ENCODE measurements at places on chromosomes 1 and 21.

- no peak for DNase-seq
Observed at GRCh38 chr1:15184436-15185241, 31.1 kb downstream of the TMEM51 start.

- no peak for DNase-seq
Observed at GRCh38 chr21:33473344-33473743, 6.4 kb downstream of the TMEM50B start.

- peak; percentile 66 for DNase-seq
Observed at GRCh38 chr1:211830328-211831142, at the start of gene LPGAT1. Gene LPGAT1, minus strand, starts transcription at chr1:211830763. Its CDS starts 1,467 bp downstream, at chr1:211829296.

DNA sequence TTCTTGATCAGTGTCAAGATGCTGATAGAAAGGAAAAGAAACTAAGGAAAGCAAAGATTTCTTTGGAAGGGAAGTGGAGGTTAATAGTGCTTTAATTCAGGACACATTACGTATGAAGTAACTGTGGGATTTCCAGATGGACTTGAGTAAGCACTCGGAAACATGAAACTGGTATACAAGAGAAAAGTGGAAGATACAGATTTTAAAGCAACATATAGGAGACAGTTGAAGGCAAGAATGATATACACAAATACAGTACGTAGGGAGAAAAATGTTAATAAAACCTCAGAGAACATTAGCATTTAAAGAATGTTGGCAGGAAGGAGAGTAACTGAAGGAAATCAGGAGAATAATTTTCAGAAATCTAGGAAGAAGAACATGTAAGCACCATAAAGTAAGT is 730.9 kb upstream of the ADGRL2 start:
- DNase-seq: peak; percentile 15

GRCh38 chr1:77532641-77533040 is 149.8 kb downstream of the ZZZ3 start:
- DNase-seq: no peak

- no peak for DNase-seq
Observed at GRCh38 chr1:44945967-44946366, 40.4 kb downstream of the EIF2B3 start.

DNA sequence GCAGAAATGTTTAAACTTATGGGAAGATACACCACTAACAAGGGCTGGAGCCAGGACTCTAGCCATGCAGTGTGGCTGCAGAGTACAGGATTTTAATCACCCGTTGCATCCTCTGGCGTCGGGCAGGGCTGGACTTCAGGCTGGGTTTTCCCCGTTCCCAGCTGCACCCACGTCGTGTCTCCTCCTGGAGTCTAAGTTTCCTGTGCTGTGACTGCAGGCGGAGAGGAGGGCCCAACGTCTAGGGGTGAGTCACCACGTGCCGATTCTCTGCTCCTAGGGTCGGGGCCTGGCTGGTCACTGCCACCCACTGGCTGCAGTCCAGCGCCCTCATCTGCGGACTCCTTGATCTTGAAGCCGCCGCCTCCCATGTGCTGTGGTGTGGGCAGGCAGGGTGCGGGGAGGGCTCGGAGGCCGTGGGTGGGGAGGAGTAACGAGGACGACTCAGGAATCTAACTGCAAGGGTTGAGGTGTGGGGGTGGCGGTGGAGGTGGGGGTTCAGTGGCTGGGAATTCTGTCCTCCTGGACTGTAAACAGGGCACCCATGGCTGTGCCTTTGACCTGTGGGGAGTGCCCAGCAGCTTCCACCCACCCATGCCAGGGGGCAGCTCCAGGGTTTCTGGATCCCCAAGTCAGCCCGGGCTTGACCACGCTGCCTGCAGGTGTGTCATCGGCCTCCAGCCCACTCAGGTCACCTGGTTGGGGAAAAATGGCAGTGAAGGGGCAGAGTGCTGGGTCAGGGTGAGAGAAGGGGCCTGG is 77.8 kb downstream of the ALPL start:
- peak; percentile 72 for DNase-seq

GRCh38 chr1:151131701-151132334 is 14.6 kb downstream of the SEMA6C start:
- no peak for DNase-seq

DNA sequence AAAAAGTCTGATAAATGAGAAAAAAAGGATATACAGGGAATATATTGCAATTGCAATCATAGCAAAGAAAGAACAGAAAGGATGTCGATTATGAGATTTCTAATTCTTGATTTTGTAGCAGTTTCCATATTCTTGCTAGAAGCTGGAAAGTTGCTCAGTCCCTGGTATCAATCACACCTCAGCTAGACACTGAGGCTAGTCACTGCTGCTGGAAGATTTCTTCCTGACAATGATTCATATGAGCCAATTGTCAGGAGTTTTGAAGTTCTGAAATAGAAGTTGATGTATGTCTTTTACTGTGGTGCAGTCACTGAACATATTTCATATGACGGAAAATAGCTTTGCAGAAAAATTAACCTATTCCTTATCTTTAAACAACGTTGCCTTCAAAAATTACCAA is 208.4 kb upstream of the C1orf105 start:
- no peak for DNase-seq

GRCh38 chr1:150615346-150616201 is 13.8 kb downstream of the ENSA start:
- no peak for DNase-seq

DNA sequence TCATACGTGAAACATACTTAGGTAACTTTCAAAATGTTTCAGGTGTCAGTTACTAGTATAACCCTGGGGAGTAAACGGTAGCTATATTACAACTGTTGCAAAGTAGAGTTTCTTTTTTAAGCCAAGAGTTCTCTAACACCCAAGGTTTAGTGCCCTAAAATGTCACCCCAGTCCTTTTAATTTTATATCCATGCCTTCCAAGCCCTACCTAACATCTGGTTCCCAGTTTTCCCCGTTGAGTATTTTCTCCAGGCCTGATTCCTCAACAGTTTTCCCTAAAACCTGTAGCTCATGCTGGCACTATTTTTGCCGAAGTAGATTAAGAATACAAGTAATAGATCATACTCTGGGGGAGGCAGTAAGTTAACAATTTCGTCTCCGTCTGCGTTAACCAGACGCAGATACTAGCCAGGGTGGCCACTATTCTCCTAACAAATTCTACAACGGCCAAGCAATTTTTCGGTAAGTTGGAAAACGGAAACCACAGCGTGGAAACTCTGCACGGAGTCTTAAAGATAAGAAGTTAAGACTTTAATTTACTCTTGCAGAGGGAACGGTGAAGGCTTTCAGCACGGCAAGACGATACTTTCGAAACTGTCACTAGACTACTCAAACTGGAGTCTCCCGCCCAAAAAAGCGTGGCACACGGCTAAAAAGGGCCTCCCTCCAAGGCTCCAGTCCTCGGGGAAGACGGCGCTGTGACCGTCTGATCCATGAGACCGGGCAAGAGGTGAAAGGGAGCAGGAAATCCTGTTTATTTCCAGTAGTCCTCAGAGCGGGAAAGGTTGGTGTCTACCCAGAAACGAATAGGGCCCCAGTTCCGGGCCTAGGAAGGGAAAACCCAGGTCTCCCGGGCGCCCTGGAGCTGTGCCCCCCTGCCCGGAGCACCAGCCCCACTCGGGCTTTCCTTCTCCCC is 945 bp downstream of the SRSF4 start:
- peak; percentile 29 for DNase-seq

DNA sequence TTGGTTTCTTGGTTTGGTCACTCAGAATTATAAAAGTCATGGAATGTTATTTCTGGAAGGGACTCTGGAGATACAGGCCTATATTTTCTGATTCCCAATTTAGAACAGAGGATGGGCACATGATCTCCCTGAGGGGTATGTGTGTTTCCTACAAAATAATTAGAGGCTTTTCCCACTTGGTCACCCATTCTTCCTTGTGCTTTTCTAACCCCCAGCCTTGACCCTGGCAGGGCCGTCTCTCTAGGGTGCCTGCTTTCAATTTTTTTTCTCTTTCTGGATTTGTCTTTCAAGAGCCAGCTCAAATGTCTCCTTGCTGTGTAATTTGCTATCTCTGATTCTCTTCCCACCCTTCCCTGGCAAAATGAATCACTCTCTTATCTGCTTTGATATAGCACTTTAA is 131.9 kb downstream of the HLX start:
- no peak for DNase-seq

GRCh38 chr1:107895403-107896191 is 69.4 kb downstream of the VAV3 start:
- no peak for DNase-seq
